CD4-positive, alpha-beta T cell treated with Interleukin-17A for 1 hour (primary cell): ENCODE measurements at places on chromosomes 16 and 17.

- no peak for DNase-seq
Observed at GRCh38 chr17:42618442-42619150, 9.1 kb downstream of the TUBG1 start.

DNA sequence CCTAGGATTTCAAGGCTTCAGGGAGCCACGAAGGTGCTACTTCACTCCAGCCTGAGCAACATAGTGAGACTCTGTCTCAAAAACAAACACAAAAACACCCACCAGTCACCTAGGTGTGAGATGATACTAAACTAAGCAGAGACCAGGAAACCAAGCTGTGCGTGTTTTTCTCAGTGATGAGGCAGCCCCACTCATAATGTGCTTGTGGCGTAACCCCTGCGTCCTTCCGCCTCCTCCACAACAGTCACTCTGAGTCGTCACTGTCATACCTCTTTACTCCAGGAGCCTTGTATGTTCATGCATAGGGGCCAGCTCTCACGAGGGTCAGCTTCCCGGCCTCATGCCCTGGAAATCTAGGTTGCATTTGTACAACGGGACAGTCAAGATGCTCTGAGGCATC, 31.1 kb upstream of the SLC47A1 start:
- peak; percentile 58 for DNase-seq

DNA sequence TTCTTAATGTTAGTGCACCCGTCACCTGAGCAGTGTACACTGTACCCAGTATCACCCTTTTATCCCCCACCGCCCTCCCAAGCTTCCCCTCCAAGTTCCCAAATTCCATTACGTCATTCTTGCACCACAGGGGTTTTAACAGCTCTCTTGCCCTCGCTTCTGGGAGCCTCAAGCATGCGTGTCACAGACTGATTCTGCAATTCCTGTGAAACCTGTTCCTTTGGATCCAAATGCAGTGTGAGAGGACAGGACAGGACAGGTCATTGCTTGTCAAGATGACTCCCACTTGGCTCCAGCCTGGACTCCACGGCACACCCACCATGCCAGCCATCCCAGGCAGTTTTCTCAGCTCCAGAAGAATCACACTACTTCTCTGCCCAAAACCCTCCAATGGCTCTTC, 44.1 kb downstream of the CYB5D2 start:
- no peak for DNase-seq

DNA sequence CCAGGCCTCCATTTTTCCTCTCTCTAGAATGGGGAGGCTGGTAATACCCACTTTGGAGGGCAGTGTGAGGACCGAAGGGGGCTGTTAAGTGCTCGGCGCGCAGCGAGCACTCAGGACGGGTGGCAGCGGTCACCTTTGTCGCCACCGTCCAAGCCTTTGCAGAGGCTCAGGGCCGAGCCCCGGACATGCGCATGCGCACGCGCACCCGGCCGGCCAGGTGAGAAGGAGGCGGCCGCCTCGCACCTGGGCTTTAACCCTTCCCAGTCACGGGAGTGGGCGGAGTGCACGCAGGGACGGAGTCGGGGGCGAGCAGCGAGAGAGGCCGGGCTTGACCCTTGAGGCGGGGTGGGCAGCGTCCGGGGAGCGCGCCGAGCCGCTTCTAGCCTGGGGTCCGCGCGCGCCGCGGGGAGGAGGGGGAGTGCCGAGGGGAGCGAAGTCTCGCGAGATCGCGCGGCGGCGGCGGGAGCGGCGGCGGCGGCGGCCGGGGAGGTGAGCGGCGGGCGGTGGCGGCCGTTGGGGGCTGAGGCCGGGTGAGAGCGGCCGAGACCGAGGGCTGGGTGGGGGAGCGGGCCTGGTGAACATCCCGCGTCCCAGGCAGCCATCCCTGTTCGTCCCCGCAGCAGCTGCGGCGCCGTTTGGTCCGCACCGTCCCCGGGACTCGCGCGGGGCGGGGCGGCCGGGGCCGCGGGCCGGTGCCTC, at the start of gene MRTFB:
Gene MRTFB (plus strand): TSS at position 443 of the 699 bp plus-strand sequence. CDS start 69,288 bp downstream, outside the sequence.
- peak; percentile 79 for DNase-seq

GRCh38 chr17:18182978-18183333, 672 bp upstream of the ALKBH5 start:
- DNase-seq: no peak

- no peak for DNase-seq
Observed at GRCh38 chr16:24282141-24282540, 26.0 kb downstream of the CACNG3 start.

DNA sequence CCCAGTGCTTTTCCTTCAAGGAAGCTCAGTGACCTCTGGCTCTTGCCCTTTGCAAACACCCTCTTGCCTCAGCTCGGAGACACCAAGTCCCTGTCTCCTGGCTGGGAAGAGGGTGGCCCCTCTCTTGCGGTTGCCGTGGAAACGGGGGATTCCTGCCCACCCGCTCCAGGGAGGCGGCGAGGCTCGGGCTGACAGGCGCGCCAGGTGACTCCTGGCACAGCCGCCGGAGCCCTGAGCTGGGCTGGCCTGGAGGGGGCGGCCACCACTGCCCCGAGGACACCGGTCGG, 71.4 kb downstream of the ABR start:
- DNase-seq: peak; percentile 33

DNA sequence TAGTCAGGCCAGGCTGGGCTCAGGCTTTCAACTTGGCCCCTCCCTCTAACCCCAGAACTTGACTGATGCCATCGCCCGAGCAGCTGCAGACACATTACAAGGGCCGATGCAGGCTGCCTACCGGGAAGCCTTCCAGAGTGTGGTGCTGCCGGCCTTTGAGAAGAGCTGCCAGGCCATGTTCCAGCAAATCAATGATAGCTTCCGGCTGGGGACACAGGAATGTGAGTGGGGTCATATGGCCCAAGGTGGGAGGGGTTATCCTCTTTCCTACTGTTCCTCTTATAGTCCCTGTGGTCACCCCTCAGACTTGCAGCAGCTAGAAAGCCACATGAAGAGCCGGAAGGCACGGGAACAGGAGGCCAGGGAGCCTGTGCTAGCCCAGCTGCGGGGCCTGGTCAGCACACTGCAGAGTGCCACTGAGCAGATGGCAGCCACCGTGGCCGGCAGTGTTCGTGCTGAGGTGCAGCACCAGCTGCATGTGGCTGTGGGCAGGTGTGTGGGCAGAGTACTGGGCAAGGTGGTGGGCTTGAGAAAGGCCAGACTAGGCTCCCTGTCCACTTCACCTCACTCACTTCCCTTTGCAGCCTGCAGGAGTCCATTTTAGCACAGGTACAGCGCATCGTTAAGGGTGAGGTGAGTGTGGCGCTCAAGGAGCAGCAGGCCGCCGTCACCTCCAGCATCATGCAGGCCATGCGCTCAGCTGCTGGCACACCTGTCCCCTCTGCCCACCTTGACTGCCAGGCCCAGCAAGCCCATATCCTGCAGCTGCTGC, 2.1 kb upstream of the NRN1L start:
- no peak for DNase-seq

DNA sequence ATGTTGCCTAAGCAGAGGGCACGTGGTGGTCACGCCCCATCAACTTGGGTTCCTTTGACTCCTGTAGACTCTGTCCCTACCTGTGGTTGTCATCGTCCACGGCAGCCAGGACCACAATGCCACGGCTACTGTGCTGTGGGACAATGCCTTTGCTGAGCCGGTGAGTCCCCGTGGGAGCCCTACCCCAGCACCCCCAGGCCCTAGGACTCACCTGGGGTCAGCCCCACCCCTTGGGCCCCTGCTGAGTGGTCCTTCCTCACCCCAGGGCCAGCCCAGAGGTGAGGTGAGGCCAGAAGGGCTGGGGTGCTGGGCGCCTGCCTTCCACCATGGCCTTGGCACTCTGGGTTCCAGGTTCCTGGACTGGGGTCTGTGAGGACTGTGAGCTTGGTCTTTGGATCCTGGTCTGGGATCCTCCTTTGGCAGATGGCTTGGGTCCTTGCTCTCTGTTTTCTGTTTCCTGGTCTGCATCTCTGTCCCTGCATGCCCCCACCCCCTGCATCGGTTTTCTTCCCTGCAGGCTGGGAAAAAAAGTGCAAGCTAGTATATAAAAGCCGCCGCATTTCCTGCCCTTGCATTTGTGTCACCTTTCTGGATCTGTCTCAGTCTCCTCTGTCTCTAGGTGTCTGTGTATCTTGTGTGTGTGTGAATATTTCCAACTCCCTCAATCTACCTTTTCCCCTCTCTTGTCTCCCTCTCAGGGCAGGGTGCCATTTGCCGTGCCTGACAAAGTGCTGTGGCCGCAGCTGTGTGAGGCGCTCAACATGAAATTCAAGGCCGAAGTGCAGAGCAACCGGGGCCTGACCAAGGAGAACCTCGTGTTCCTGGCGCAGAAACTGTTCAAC, 17.5 kb downstream of the STAT5A start:
- DNase-seq: peak; percentile 24

DNA sequence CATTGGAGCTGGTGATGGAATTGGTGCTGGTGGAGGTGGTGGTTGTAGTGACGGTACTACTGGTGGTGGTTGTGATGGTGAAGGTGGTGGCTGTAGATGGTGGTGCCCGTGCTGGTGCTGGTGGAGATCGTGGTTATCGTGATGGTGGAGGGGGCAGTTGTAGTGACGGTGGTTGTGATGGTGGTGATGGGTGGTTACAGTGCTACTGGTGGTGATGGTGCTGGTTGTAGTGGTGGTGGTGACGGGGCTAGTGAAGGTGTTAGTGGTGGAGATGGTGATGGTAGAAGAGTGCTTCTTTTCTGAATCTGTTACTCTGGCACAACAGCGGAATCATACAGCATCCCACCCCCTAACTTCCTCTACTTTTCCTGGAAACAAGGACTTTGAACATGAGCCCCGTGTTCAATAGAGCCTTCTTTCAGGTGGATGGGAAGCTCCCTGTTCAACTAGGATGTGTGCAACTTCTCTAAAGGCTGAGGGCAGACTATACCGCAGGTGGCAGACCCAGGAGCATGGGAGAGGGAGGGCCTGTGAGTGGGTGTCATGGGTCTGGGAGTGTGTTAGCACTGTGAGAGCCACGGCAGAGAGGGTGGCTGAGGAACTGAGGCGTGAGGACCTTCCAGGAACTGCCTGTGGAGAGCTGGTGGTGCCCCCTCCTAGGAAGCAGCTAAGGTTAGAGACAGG, 8.2 kb downstream of the TBX21 start:
- peak; percentile 65 for DNase-seq

- no peak for DNase-seq
Observed at GRCh38 chr16:140175-140857, 1.8 kb upstream of the NPRL3 start.

DNA sequence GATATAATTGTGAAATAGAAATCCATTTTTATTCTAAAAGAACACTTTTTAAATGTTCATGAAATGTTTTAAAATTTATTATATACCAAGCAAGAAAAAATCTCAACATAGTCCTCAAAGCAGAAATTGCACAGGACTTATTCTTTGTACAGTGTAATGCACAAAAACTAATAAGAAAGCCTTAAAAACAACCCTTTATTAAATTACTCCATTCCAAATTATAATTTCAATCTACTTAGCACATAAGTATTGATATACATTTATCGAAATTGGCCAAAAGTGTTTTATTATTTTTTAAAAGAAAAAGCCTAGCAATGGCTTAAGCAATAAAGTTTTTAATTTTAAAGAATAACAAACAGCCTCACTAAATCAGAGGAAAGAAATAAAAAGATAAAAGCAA, 19.1 kb downstream of the NLRC5 start:
- DNase-seq: no peak

DNA sequence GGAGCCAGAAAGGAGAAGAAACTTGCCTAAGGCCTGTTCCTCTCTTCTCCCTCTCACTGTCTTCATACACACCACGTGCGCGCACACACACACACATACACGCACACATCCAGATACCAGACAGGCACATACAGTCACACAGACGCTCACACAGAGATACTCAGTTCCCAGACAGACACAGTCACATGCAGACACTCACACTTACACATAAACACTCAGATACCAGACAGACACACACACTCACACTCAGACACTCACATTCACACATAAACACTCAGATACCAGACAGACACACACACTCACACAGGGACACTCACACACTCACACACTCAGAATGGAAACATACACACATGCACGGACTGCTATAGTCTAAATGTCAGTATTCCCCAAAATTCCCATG, 24.1 kb upstream of the MMP2 start:
- no peak for DNase-seq

- DNase-seq: no peak
Observed at GRCh38 chr17:57234061-57234738, 22.1 kb upstream of the MSI2 start.

- DNase-seq: no peak
Observed at GRCh38 chr16:76653390-76654026, 376.3 kb downstream of the CNTNAP4 start.

DNA sequence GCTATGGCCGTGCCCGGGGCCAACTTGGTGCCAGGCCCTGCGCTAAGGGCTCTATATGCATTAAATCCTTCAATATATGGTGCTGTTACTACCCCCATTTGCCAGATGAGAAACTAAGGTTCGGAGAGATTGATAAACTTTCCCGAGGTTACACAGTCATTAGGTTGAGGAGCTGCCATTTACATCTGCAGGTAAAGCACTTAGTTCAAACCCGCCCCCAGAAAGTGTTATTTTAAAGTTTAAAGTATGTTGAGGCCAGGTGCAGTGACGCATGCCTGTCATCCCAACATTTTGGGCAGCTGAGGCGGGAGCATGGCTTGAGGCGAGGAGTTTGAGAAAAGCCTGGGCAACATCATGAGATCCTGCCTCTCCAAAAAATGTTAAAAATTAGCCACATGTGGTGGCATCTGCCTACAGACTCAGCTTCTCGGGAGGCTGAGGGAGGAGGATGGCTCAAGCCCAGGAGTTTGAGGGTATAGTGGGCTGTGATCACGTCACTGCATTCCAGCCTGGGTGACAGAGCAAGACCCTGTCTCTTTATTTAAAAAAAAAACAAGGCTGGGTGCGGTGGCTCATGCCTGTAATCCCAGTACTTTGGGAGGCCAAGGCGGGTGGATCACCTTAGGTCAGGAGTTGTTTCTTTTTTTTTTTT, 264.7 kb downstream of the PARN start:
- DNase-seq: no peak

- no peak for DNase-seq
Observed at GRCh38 chr17:40686192-40686591, 17.4 kb downstream of the KRT24 start.

GRCh38 chr17:29571486-29571882, 3.0 kb downstream of the TP53I13 start:
- no peak for DNase-seq

- no peak for DNase-seq
Observed at GRCh38 chr17:79942011-79942405, 93.7 kb downstream of the TBC1D16 start.

GRCh38 chr17:2582493-2582892, 11.0 kb upstream of the PAFAH1B1 start:
- no peak for DNase-seq

DNA sequence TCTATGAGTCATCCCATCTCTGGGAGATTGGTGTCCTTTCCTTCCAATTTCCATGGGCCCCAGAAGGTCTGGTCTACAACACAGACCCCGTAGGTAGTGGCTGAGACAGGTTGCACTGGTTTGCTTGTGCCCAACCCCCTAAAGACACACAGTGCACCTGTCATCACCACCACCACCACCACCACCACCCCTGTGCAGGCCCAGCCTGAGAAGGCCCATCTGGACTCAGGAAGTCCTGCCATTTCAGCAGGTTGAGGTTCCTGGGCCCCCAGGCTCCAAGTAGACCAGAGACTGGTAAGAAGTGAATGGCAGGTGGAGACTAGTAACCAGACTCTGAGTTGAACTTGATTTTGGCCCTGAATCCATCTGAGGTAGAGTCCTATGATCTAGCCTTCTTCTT, 25.9 kb upstream of the PHB1 start:
- no peak for DNase-seq

- no peak for DNase-seq
Observed at GRCh38 chr16:20744922-20745440, 3.4 kb upstream of the THUMPD1 start.

- DNase-seq: no peak
Observed at GRCh38 chr16:66656547-66656946, 40.0 kb downstream of the CMTM4 start.
